ENCODE measurements at places on chromosomes 1 and 21.

DNA sequence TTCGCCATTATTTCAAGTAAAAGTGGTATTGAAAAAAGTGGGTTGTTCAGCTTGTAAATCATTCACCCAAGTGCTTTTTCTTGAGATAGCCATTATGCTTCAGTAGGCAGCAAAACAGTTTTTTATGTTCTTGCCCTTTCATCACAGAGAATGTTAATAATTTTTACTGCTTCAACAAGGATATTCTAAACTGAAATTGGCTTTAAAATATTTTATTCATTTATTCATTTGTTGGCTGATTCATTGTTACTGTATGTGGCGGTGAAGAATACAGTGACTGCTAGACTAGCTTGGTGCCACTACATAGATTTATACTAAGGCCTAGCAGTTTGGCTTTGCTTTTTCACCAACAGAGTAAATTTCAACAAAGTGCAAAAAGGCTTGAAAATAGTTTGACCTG lies 121.5 kb downstream of the OLFML2B start:
- DNase-seq, result no peak

DNA sequence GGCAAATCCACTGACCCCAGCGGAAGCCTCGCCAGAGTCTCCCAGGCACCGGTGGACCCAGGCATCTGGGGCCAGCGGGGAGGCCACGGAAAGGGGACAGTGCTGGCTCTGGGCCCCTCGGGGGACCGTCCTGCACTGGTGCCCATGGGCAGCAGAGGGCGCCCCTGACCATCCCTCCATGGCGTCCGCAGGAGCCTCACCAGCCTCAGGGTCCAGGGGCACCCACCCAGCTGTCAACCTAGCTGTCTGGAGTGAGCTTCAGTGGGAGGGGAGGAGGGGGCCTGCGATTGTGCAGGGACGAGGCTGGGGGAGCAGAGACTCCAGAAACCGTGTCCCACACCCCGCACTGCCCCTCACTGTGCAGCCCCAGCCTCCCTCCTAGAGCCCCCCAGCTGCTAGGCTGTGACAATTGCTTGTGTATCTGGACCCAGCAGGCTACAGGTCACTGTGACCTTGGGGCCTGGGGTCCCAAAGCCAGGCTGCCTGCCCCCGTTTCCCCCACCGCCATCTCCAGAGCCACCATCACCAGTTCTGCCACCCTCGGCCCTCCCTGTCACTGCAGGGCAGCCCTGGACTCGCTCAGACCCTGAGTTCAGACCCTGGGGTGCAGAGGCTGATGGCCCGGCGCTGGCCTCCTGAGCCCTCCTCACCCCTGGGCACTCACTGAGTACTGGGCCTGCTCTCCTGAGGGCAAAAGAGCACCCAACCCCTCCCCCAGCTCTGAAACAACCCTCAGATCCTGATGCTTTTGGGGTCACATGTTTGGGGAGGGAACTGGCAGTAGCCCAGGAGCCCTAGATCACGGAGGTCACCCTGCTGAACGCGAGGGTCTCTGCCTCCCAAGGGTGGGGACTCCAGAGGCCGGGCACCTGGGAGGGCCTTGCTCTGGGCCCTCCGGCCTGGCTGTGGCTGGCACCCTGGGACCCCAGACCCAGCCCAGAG lies 10.6 kb upstream of the COL6A1 start:
- no peak for DNase-seq

DNA sequence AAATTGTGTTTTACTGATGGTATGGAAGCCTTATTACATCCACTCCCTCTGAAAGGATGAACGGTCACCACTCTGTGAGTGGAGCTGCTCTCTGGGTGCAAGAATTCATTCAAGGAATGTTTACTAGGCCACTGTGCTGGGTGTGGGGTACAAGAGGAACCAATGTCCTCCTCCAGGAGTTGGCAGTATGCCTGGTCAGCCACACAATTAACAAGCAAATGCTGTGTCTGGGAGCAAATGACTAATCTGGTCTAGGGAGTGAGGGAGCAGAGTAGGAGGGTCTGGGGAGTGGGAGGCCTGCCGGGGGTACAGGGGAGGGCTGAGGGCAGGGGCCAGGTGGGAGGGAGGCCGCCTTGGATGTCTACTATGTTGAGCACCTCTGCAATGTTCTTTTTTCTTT lies 27.2 kb upstream of the TDRD10 start:
- peak; percentile 27 for DNase-seq

GRCh38 chr1:160607011-160607671 lies 27.8 kb upstream of the CD84 start:
- no peak for DNase-seq

- DNase-seq, result no peak
Observed at GRCh38 chr1:172480431-172480830, 36.6 kb upstream of the PIGC start.

DNA sequence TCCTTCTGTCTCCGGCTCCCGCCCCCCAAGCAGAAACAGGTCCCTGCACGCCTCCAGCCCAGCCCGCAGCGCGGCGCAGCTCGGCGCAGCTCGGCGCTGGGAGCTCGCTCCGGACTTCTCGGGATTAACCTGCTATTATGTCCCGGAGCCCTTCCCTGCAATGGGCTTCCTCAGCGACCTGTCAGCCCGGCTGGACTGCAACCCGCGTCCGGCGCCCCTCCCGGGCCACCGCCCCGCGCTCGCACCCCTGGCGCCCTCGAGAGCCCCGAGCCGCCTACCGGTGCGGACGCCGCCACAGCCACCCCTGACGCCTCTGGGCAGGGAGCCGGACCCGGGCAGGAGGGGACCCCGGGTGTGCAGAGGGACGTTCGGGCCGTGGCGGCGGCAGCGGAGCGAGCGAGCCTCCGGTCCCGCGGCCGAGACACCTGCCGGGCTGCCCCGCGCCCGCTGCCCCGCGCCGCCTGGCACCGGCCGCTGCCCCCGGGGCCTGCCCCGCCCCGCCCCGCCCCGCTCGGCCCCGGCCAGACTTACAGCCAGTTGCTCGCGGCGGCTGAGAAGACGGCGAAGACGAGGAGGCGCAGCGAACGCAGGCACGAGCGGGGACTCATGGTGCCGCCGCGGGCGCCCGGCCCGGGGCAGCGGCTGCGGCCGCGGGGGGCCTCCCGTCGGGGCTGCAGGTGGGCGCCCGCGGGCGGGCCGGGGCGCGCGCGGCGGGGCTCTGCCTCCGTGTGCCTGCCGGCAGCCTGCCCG lies 407 bp downstream of the WNT4 start:
- no peak for DNase-seq

Data from omental fat pad (tissue), 4 donors.